C1 segment of cervical spinal cord (tissue), 14 donors: ENCODE measurements at places on chromosomes 2 and 18.
A peak's percentile ranks its signal among the peaks of the same experiment; 100 is the strongest.

GRCh38 chr2:42767899-42768705, 4.2 kb upstream of the OXER1 start:
- no peak for DNase-seq

DNA sequence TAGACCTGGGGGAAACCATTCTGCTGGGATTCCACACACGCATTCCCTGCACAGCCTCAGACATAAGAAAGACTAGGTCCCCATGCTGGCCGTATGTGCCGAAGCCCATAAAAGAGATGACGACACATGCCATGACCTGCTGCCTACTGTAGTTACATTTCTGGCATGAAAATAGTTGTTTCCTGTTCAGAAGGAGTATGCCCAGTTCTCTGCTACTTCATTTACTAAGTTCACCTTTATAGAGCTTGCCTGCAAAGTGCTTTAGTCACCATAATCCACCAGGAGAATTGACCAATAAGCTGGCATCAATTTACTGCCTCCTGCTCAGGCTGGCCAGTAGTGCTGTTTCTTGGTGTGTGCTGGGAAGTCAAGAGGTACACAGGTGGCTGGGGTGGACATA, 150.2 kb upstream of the ALPP start:
- no peak for DNase-seq

GRCh38 chr2:111156529-111156928, 35.8 kb downstream of the BCL2L11 start:
- no peak for DNase-seq

- no peak for DNase-seq
Measured at GRCh38 chr18:58908006-58908405, 43.3 kb downstream of the ZNF532 start.

- peak; percentile 3 for DNase-seq
Measured at GRCh38 chr2:141554810-141555209, 576.0 kb downstream of the LRP1B start.

DNA sequence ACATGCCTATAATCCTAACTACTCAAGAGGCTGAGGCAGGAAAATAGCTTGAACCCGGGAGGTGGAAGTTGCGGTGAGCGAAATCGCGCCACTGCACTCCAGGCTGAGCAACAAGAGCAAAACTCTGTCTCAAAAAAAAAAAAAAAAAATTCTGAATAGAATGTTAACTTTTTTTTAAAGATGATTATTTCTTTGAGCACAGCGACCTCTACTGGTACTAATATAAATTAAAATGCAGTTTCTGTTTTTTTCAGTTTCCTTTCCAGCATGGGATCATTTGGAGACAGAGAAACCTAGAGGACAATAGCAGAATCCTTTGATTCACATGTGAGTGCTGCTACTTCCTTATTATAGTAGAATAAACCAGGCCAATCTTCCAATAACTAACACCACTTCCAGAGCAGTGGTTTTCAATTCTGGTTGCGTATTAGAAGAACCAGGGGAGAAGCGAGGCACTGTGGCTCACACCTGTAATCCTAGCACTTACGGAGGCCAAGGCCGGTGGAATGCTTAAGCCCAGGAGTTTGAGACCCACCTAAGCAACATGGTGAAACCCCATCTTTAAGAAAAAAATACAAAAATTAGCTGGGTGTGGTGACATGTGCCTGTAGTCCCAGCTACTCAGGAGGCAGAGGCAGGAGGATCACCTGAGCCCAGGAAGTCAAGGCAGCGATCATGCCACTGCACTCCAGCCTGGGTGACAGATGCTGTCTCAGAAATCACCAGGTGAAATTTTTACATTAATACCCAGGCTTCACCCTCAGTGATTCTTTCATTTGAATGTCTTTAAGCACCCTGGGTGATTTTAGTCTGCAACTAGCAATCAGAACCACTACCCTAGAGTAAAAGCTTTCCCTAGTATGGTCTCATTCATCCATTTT, 10.1 kb downstream of the SRSF7 start:
- no peak for DNase-seq

- no peak for DNase-seq
Measured at GRCh38 chr18:56542476-56542875, 95.9 kb downstream of the TXNL1 start.

GRCh38 chr18:63365876-63366212, 1.2 kb downstream of the KDSR start:
- no peak for DNase-seq

DNA sequence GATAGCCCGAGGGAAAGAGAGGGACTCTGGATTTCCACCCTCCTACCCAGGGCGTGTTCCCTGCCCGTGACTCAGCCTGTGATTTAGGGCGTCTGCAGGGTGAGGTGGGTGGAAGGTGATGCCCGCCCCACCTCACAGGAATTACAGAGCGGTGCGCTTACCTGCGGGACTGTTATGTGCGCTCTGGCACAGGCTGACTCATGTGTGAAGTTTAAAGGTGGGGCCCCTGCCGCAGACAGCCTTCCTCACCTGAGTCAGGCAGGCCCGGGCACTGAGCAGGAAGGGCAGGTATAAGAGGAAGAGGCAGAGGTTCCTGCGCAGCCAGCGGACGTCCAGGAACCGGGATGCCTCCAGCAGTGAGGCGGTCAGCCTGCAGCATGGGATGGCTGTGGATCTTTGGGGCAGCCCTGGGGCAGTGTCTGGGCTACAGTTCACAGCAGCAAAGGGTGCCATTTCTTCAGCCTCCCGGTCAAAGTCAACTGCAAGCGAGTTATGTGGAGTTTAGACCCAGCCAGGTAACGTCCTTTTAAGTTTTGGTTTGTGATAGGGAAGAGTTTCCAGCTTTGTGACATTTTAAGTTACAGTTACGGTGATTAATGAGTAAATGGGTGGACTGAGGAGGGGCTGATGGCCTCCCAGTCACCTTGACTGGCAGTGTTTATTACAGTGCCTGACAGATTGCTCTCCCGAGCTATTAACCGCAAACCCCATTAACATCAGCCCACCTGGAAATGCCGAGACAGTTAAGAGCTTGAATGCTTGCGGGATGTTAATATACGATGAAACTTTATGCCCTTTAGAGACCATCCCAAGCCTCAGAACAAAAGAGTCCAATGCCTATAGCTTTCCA, 141.6 kb upstream of the TTC39C start:
- DNase-seq, result no peak

DNA sequence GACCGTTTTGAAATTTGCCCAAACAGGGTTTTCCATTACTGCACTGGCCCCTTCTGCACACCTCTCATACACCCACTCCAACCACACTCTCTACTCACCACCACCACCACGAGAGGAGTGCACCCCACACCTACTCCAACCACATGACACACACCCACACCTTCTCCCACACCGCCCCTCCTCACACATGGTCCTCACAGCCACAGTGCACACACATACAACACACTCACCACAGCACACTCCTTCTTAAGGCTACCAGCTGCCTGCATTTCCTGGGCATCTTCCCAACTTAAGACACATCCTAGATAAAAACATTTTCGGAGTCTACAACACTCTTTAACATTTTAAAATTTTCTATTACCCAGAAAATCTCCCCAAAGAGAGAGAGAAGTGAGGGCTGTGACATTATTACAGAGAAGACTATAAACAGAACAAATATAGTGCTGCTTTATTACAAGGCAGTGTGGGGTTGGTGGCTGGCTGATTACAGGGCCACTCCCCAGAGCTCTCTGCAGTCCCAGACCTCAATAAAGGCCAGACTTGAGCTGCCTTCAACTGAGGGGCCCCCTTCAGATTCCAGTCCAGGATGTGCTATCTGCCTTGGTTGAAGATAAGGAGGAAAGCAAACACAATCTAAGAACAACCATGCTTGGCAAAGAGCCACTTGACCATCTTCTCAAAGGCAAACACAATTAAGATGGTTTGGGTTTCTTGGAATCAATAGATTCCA, 36.1 kb downstream of the NHEJ1 start:
- no peak for DNase-seq

DNA sequence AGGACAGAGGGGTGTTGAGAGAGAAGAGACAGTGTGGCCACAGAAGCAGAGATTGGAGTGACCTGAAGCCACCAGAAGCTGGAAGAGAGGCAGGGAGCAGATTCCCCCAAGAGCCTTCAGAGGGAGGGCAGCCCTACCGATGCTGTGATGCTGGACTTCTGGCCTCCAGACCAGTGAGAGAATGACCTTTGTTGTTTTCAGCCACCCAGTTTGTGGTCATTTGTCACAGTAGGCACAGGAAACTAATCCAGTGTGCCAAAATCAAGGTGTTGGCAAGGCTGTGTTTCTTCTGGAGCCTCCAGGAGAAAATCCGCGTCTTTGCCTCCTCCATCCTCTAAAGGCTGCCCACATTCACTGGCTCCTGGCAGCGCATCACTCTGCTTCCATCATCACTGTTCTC, 15.4 kb downstream of the MAPRE3 start:
- no peak for DNase-seq

DNA sequence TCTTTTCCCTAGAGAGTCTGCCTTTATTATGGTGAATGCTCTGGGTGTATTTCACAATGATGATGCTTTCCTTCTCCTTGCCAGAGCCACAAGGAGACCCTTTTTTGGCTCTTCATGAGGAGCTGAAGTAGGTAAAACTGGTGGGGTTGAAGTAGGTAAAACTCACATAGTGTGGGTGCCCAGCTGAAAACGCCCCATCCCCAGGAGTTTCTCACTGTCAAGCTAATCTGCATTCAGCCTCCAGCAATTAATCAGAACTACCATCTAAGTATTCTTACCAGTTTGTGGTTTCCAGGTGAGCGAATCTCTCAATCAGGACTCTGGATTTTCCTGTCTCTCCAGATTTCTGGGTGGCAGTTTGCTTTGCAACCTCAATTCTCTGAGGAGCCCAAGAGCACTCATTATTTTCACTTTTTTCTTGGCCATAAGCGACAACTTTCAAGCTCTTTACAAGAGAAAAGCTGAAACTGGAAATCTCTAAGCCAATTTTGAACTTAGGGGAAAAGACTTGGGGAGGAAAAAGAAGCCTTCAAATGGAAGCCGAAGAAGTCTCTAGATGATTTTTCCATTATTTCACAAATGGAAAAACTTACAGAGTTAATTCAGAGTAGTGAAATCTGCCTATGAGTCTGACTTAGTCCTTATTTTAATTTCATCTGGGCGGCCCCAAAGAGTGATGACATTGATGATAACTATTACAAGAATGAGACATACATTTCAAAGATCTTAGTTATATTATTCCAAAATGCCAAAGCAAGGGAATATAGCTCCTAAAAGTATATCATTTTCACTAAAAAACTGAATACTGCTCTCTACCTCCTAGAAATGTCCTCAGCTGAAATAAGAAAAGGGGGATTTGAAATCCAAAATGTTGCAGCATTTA, 121.4 kb upstream of the MAP3K20 start:
- no peak for DNase-seq

- no peak for DNase-seq
Measured at GRCh38 chr2:84768840-84769239, 112.0 kb downstream of the TRABD2A start.

GRCh38 chr2:203583084-203583695, 48.1 kb upstream of the RAPH1 start:
- no peak for DNase-seq

DNA sequence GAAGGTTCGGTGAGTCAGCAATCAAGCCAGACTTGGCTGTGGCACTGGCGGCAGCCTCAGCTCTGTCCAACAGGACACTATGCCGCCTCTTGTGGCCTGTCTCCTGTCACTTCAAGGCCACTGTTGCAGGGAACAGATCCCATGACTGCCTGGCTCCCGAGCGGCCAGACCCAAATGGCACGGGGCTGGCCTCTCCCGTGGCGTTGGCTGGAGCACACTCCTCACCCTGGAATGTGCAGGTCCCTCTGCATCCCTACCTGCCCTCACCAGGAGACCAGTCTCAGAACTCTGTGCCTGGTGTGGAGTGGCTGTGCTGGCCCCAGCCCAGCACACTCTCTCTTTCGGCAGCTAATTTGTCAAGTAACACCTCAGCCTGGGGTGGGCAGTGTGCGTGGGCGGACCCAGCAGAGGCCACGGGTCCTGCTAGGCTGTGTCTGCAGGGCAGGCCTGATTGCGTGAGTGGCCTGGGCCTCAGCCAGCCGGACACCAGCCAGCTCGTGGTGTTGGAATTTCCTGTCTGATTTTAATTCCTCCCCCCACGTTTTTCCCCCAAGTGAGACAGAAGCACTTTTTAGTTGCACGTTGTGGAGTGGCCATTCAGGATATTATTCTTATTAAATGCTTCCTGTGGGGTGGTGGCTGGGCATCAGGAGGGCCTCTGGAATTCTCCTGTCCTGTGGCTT, 179.3 kb downstream of the GLI2 start:
- peak; percentile 48 for DNase-seq

GRCh38 chr2:9174771-9175437, 31.7 kb upstream of the ASAP2 start:
- DNase-seq, result no peak

DNA sequence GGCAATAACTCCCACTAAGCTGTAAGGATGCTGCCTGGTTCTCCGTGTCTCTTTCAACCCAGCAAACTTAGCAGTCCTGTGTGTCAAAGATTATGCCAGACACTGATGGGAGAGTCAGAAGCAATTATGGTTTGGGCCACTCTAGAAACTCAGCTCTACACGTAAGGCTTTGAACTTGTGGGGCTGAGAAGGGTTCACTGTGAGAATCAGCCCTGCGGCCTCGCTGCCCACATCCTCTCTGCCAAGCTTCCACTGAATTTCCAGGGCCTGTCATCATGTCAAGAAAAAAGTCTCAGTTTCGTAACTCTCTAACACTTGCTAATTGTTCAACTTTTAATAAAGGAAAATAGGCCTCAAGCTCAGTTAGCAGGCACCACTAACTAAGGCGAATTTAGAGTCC, 308.8 kb upstream of the LYPD1 start:
- no peak for DNase-seq

DNA sequence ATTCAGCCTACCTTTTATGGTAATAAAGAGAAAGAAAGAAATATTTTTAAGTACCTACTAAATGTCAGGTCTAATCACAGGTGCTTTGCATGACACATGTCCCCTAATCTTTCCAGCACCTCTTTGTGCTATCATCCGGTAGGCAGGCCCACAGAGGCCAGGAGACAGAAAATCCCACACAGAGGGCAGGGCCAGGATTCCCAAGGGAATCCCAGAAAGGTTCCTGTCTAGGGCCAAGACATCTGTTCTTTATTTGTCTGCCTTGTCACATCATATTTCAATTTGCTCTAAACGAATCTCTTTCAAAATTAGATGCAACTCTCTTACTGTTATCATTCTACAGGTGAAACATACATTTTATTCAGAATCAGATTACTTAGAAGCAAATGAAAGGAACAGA, 676.1 kb upstream of the GYPC start:
- no peak for DNase-seq

GRCh38 chr2:111535404-111535803, 348.6 kb downstream of the ANAPC1 start:
- no peak for DNase-seq

- no peak for DNase-seq
Measured at GRCh38 chr18:48838166-48838775, 112.5 kb downstream of the SMAD7 start.

- DNase-seq, result no peak
Measured at GRCh38 chr2:26480566-26481423, 2.9 kb upstream of the OTOF start.

GRCh38 chr18:8960740-8961657, 141.5 kb upstream of the NDUFV2 start:
- DNase-seq, result no peak
